HAP-1 (cell line): ENCODE measurements at places on chromosomes 12 and 14.

GRCh38 chr14:66596241-66596985 lies 88.5 kb downstream of the GPHN start:
- no peak for DNase-seq

- DNase-seq: no peak
Measured at GRCh38 chr12:50922820-50923219, 29.5 kb upstream of the HIGD1C start.

- DNase-seq: no peak
Measured at GRCh38 chr14:19823178-19823577, 19.6 kb downstream of the OR4N2 start.

DNA sequence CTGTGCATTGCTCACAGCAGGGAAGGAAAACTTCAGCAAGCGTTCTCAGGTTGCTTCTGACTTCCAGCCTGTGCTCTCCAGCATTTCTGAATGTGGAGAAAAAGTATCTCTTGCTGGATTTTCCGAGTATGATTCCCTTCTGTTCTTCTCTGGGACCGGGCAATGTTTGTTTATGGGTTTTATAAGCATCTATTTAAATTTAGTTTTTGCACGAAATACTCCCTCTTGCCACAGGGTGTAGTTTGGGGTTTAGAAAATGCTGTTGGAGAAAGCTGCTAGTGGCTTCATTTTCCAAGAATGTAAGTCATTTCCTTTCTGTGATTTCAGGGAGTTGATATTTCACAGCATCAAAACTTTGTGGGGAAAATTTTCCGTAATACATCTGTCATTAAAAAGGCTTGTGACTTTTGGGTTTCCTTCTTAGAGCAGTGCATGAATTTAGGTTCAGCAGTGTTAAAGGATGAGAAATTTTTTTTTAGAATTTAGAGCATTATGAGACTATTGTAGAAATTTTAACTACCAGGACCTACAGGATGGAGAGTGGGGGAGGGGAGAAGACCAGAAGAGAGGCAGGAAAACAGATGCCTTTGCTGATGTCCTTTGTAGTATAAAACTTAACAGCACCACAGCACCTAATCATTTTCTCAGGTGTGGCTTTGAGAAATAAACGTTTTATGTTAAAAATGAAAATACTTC lies 1.5 kb downstream of the FRMD6 start:
- DNase-seq: no peak

GRCh38 chr14:74697543-74697942 lies 15.3 kb downstream of the AREL1 start:
- DNase-seq: no peak

GRCh38 chr14:24794644-24795305 lies 160.8 kb upstream of the GZMB start:
- no peak for DNase-seq

GRCh38 chr12:69639400-69640016 lies 28.8 kb upstream of the LRRC10 start:
- peak; percentile 79 for DNase-seq

GRCh38 chr12:52525661-52526499 lies 5.7 kb upstream of the KRT5 start:
- DNase-seq: no peak

- DNase-seq: no peak
Measured at GRCh38 chr12:12022306-12022936, 48.3 kb upstream of the BCL2L14 start.

- DNase-seq: no peak
Measured at GRCh38 chr12:66388517-66388916, 86.2 kb downstream of the HELB start.

DNA sequence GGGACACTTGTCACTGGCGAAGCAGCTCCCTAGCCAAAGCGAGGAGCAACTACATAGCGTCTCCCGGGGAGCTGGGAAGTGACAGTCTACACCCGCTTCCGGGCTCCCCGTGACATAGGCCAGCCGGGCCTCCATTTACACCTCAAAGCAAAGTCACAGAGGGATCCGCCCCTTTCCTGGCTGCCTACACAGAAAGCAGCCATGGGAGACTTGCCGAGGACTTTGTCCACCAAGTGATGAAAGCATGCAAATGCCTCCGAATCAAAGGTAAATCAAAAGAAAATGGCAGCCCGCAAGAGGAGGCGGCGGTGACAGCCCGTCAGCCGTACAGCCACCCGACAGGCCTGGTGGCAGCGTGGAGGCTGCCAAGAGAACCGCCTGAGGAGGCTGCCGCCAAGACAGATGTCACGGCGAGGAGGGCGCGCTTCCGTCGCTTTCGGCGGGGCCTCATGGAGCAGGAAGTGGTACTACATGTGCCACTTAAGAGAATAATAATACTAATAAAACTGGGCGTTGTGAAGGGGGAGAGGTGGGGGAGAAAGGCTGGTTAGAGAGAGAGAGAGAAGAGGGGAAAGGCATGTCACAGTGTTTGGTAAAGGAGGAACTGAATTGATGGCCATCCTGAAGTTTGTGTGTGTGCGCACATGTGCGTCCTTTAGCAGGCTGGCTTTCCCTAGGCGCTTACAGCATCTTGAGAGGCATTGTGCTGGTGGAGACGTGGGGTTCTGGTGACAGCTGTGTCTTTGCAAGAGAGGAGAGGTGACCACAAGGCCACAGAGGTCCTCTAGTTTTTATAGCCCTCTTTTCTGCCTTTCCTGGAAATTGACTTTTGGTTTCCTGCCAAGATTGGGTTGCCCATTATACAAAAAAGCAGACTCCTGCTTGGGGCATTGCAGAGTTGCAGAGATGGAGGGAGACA lies 661.7 kb downstream of the VRK1 start:
- no peak for DNase-seq

DNA sequence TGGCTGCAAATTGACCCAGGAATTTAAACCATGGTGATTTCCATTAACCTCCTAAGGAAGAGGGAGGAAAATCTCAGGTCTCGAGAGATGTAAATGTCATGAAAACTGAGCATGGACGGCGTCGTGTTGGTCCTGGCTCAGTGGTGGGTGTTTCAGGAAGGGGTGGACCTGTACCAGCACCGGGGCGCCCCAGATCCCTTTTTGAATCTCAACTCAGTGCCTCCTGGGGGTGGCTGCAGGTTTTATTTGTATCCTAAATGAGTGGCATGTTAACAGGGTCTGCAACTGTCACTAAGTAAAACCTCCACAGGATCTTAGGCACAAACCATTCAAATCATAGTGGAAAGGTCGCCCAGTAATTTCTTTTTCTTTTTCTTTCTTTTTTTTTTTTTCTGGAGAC lies 101.3 kb downstream of the ASCL4 start:
- no peak for DNase-seq

- DNase-seq: no peak
Measured at GRCh38 chr14:69972755-69973154, 93.5 kb downstream of the SMOC1 start.

DNA sequence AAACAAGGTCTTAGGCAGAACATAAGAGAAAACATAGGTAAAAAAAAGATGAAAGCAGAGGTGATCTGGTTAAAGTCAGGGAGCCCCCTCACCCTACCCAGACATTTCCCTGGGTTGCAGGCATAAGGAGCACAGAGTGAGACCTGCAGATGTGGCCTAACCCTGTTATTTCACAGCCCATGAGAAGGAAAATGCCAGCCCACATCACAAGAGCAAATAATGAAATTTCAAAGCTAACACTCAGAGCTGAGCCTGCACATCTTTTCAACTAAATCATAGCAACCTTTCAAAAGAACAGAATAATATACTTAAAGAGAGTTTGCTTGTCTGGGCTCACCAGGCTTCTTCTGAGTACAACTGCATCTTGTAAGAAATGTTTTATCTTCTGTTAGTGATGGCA lies 295.4 kb downstream of the RPAP3 start:
- no peak for DNase-seq

- DNase-seq: no peak
Measured at GRCh38 chr12:54634795-54635194, at the start of gene LACRT. Gene LACRT, minus strand, starts transcription at chr12:54634895. Its CDS starts 54 bp downstream, at chr12:54634841.

DNA sequence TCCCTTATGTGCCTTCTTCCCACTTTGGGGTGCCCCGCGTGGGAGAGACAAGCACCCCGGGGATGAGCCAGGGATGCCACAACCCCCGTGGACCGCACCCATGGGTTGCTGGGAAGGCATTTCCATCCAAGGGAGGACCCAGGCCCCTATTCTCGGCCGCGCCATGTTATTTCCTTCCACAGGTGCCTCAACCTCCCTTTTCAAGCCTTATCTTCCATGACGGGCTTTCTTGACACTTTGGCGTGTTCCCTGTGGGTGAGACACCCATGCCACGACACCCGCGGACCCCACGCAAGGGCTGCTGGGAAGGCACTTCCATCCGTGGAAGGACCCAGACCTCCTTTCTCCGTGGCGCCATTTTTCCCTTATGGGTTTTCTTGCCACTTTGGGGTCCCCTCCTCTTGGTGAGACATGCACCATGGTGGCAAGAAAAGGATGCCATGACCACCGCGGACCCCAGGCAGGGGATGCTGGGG lies 269.2 kb downstream of the ALG10 start:
- no peak for DNase-seq

GRCh38 chr12:105239304-105239703 lies 3.3 kb upstream of the APPL2 start:
- no peak for DNase-seq

GRCh38 chr12:128856035-128856790 lies 2.9 kb downstream of the GLT1D1 start:
- no peak for DNase-seq

GRCh38 chr12:27604431-27604830 lies 80.4 kb downstream of the PPFIBP1 start:
- no peak for DNase-seq

- no peak for DNase-seq
Measured at GRCh38 chr12:2267703-2268470, 215.1 kb downstream of the CACNA1C start.

- no peak for DNase-seq
Measured at GRCh38 chr12:67524861-67525616, 123.5 kb upstream of the DYRK2 start.

DNA sequence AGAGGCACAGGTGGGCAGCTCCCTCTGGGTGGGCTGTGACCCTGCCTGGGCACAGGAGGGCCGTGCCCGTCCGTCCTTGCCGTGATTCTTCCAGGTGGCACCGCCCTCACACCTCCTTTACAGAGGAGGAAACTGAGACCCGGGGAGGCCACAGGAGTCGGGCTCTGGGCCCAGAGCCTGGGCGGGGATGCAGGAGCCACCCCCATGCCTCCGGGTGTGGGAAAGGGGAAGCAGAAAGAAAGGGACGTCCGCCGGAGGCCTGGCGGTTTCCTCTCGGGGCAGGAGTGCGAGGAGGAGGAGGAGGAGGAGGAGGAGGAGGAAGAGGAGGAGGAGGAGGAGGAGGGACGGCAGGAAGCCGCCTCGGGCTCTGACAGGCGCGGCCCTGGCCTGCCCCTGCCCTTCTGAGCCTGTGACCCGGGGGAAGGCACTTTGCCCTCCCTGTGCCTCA lies 23.0 kb downstream of the SH2B3 start:
- no peak for DNase-seq
